ENCODE measurements at places on chromosomes 11 and 22.

GRCh38 chr22:50316114-50317065 is 8.9 kb upstream of the PLXNB2 start:
- DNase-seq, result no peak

- DNase-seq, result peak; percentile 82
Observed at GRCh38 chr22:45577746-45578523, 75.3 kb downstream of the FBLN1 start.

DNA sequence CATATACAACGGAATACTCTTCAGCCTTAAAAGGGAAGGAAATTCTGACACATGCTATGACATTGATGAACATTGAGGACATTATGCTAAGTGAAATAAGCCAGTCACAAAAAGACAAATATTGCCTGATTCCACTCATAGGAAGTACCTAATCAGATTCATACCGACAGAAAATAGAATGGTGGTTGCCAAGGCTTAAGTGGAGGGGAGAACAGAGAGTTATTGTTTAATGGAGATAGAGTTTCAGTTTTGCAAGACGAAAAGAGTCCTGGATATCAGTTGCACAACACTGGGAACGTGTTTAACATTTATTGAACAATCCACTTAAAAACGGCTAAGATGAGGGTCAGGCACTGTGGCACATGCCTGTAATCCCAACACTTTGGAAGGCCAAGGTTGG is 45.6 kb upstream of the HIPK3 start:
- DNase-seq, result no peak

GRCh38 chr11:128195057-128195751 is 392.2 kb downstream of the ETS1 start:
- DNase-seq, result no peak

DNA sequence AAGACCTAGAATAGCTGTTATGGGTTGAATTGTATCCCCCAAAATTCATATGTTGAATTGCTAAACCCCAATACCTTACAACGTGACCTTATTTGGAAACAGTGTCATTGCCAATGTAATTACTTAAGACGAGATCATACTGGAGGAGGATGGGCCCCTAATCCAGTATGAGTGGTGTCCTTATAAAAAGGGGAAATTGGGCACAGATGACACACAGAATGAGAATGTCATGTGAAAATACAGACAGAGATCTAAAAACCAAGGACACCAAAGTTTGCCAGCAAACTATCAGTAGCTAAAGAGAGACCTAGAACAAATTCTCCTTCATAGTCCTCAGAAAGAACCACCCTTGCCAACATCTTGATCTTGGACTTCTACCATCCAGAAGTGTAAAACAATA is 127.7 kb downstream of the ATXN10 start:
- no peak for DNase-seq

DNA sequence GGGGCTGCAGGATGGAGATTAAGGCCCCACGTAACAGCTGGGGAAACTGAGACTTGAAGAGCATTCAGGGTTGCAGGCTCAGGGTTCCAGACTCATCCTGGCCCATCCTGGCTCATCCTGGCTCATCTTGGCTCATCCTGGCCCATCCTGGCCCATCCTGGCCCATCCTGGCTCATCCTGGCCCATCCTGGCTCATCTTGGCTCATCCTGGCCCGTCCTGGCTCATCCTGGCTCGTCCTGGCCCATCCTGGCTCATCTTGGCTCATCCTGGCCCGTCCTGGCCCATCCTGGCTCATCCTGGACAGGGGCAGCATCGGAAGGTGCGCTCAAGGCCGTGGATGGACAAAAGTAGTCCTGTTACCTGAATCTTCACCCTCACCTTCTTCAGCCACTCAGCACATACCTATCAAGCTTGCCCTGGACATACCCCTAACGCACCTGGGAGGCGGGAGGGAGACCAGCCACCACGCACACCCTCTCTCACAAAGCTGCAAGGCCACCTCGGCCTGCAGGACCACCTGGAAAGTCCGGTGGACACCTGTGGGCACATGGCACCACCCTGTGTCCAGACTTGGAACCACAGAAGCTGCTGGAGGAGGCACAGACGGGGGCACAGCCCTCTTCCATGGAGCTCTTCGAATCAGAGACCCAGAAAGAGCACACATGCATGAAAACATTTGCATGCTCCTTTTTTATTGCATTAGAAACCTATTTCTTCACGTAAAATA is 20.3 kb upstream of the NLRP6 start:
- DNase-seq, result no peak

- DNase-seq, result no peak
Observed at GRCh38 chr22:43505896-43506295, 94.1 kb downstream of the MPPED1 start.

DNA sequence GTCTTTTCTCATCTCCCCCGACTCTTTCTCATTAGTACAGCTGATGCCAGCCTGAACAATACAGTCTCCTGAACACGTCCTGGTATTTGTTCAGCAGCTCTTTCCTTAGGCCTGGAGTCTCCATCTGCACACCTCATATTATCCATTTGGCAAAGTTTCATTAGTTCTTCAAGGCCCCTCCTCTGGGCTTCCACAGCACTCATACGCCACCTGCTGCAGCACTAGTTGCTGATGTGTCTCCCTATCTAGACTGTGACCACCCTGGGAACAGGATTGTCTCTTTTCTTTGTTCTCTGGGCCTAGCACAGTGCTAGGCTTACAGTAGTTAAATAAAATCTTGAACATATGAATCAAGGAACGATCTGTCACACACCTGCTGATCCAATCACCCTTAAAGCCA is 17.2 kb downstream of the DCHS1 start:
- DNase-seq, result no peak

GRCh38 chr22:20243537-20244249 is 24.4 kb downstream of the RTN4R start:
- peak; percentile 70 for DNase-seq

DNA sequence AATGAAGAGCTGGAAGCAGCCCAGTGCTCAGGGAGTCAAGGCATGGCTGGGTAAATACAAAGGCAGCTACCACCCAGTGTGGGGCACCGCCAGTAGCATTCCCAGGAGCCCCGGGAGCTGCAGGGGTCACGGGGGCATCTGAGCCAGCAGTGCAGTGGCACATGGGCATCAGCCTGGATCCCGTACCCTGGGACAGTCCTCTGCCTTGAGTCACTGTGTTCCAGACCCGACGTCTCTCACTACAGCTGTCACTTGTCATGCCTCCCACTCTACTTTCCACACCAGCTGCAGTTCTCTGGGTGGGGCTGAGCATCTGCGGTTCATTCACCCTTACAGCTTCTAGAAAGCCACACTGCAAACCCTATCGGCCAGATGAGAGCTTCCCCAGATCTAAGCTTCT is 29.6 kb downstream of the DHCR7 start:
- DNase-seq, result no peak

GRCh38 chr11:115920092-115920461 is 415.9 kb upstream of the CADM1 start:
- no peak for DNase-seq

DNA sequence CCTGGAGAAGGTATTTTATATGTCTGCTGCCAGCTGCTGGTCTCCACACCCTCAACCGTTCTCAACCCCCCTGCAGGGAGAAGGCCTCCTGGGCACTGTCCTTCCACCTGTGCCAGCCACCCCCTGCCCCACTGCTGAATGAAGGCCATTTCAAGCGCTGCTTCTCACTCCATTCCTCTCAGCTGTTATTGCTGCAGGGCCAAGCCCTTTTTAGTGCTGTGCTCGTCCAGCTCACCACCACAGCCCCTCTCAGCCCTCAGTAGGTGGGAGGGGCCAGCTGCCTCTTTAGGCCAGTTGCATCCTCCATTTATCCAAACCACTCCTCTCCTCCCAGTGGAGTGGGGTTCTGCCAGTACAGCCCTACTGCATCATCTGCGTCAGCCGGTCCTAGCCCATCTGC is 1.8 kb upstream of the WBP2NL start:
- no peak for DNase-seq

DNA sequence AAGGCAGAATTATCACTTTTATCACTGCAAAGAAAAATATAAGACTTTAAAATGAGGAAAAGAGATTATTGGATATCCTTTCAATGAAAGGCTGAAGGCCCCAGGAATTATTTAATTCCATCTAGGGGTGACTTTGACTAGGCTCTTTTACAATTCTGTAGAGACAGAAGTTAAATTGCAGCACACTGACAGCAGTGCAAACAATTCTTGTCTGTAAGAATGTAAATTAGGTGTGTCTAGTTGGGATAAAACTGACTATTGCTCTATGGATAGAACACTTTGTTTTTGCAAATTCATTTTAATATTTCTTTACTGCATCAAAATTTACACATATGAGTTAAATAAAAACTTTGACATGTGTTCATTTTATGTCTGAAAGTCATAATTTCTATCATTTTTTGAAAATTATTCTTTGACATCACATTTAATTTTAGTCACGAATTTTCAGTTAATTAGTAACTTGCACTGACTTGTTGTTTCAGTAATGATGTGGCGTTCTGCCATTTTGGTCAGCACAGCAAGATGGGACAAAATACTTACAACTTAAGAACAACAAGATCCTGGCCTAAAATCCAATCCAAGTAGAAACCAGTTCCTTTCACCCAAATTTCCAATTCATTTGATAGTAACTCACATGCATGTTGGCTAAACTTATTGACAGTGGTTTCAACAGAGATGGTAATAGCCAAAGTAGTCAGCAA is 75.1 kb downstream of the SLC36A4 start:
- DNase-seq, result no peak

DNA sequence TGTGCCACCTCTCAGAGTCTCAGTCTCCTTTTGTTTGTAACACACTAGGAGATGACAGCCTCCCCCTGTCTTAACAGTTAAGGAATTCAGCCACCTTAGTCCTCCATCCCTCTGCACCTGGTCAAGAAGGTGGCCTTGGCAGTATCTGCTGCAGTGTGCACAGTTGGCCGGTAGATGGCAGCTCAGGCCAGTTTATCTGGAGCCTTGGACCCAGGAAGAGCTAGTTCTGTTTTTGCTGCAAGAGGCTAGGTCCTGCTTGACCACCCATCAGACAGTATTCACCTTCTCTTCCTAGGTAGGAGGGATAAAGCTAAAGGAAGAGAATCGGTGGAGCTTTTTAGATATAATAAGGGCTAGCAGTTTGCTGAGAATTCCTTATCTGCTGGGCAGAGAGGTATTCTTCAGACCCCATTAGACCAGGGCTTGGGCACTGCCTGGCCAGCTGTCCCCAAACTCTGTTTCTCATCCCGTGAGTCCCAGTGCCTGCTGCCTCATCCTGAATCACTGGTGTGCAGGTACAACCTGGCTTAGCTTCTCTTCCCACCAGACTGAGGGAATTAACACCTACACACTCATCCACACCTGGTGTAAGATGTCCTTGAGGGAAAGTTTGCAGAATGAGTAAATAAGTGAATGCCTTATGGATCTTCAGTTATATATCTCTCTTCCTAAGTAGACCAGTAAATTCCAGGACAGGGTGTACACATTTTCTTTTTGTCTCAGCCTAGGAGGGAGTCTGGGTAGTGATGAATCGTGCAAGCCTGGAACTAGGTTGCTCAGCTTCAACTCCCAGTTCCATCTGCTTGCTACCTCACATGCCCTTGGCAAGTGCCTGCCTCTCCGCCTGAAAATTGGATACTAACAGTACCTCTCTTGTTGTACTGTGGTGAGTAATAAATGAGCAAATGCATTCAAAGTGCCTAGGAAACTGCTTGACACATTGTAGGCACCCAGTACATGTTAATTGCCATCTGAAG is 70.8 kb upstream of the NARS2 start:
- DNase-seq, result peak; percentile 71

DNA sequence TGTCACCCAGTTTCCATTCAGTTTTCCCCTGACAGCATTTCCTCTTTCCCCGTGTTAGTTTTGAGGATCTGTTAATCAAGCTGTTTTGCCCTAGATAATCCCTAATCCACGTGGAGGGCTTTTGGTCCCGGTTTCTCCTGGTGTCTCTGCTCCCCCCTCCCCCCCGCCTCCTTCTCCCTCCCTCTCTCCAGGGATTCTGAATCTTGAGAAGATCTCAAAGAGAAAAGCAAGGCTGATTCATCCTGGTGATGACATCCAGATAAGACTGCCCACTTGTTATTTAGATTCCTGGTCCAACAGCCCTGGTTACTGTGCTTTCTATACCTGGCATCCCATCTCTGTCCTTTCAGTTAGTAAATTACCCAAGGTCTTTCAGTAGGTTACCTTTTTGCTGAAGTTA is 59.4 kb downstream of the KCNA4 start:
- DNase-seq, result no peak

DNA sequence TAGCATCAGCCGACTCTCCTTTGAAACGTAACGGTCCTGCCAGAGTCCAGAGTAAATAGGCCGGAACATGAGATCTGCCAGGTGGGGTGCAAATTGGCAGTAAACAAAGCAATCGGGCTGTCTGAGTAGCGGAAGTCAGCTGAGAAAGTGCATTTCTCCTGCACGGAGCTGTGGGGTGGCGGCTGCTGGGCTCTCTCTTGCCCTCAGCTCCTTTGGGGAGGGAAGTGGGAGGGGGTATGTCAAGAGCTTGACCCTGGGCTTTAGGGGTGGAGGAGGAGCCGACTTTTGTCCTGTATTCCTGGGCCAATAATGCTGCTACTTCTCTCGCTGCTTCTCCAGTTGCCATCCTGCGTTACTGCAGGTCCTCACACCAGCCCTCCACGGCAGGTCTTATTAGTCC is 11.6 kb downstream of the GRIK4 start:
- DNase-seq, result no peak

- DNase-seq, result peak; percentile 84
Observed at GRCh38 chr11:65426839-65427690, 4.5 kb downstream of the NEAT1 start.

DNA sequence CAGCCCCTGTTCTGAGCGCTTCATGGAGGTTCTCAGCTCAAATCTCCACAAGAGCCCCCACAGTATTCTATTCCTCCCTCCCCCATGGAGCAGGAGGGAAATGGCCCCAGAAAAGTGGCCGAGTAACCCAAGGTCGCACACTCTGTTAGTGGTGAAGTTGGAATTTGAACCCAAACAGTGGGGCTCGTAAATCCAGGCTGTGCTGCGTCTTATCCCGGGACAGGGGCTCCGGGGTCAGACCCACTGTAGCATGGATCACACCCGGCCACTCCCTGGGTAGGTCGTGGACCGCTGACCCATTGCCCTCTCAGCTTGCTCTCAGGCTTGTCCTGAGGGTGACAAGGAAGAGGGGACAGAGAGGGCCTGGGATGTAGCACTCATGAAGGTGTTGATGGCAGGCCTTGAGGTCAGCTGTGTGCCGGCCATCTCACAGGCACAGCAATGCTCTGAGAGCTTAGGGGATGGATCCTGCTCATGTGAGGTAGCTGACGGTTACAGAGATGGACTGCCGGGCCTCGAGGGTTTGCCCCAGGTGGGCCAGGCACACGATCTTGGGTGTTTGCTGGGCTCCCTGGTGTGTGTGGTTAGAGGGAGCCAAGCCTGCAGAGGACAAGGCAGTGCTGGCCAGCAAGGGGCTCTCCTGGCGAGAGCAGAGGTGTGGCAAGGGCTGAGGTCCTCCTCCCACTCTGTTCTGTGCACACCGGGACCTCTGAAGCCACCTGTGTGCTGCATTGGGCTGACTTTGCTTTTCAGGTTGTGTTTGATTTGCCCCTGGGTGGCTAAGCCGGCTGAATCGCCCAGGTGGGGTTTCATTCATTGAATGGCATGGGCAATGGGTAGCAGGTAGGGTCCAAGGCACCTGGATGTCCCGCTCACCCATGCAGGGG is 2.3 kb upstream of the FGF19 start:
- no peak for DNase-seq

- DNase-seq, result no peak
Observed at GRCh38 chr22:37082251-37082873, 27.2 kb downstream of the TMPRSS6 start.

GRCh38 chr11:126561327-126561893 is 205.9 kb downstream of the ST3GAL4 start:
- DNase-seq, result peak; percentile 60

All from fibroblast of villous mesenchyme (primary cell).